Activated T-helper 9 cell treated with anti-CD3 and anti-CD28 coated beads, Interleukin-2, amount 50 U/mL, for 16 hours (primary cell): ENCODE measurements at places on chromosomes 7 and 10.

GRCh38 chr10:86730227-86730626 is 26.2 kb upstream of the BMPR1A start:
- no peak for DNase-seq

GRCh38 chr10:72832701-72833100 is 60.8 kb upstream of the OIT3 start:
- no peak for DNase-seq

DNA sequence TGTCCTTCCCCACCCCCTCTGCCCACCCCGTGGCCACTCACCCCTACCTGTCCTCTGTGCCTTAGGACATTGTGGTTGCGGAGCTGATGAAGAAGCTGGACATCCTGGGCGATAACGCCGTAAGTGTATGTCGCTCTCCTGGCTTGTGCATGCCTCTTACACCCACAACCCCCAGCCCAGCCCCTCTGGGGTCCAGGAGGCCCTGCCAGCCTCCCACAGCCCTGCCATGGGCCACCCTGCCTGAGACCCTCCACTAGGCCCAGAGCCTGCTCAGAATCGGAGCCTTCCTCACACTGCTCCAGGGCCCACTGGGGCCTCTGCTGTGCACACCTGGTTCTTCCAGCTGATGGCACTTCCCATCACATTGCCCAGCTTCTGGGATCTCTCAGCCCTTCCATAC is 36.8 kb upstream of the DPYSL4 start:
- DNase-seq: no peak

DNA sequence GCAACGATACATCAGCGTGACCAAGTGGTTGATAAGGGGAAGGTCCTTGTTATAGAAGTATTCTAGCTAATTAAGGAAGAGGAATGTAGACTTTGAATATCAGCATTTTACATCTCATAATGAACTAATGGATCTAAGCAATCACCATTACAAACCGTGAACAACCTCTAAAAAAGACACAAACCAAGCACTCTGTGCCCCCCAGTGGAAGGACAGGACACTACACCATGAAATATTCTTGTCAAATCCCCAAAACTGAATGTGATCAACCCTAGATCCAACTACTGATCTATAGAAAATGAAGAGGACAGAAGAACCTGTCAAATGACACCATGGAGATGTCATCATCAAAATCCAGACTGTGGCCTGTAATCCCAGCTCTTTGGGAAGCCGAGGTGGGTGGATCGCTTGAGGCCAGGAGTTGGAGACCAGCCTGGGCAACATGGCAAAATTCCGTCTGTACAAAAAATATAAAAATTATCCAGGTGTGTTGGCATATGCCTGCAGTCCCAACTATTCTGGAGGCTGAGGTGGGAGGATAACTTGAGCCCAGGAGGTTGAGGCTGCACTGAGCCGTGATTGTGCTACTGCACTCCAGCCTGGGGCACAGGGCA is 111.3 kb upstream of the CARD11 start:
- DNase-seq: peak; percentile 33

- no peak for DNase-seq
Measured at GRCh38 chr10:131006458-131007256, 304.9 kb downstream of the TCERG1L start.

GRCh38 chr10:102235598-102235920 is 5.8 kb downstream of the PITX3 start:
- DNase-seq: no peak

- DNase-seq: no peak
Measured at GRCh38 chr7:81138870-81139269, 220.0 kb upstream of the SEMA3C start.

GRCh38 chr10:18312374-18313139 is 172.3 kb downstream of the CACNB2 start:
- DNase-seq: no peak

DNA sequence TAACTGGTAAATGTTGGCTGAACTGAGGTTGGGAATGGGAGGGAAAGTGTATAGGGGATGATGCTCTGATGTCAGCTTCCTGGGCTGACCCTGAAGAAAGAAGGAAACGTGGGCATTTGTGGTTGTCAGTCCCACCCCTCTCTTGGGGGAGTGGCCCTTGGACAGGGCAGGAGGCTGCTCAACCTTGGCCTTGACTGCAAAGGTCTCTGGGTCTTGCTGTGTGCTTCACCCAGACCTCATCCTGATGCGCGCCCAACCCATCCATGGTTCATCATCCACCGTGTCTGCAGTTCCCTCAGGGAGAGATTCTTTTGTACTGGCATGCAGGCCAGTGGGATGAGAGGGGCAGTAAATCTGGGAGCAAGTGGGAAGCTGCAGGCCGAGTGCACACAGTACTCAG is 4.7 kb upstream of the ZYX start:
- DNase-seq: no peak

- no peak for DNase-seq
Measured at GRCh38 chr10:35194471-35194870, 67.8 kb downstream of the CREM start.

DNA sequence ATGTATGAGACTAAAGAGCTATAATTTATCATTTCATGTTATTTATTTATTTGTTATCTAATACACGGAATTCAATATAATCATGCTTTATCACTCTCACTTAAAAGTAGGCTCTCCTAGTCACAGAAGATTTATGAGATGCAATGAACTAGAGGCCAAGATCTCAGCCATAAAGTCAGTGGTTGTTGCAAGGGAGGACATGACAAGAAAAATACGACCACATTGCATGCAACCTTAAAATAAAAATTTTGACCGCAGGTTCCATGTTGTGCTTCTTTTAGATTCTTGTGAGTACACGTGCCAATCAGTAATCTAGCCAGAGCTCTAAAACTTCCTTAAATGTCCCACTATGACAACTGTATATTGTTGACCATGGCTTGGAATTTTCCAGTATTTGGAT is 75.9 kb upstream of the SP8 start:
- DNase-seq: no peak

GRCh38 chr7:108059526-108059925 is 56.6 kb upstream of the LAMB1 start:
- DNase-seq: no peak

- DNase-seq: no peak
Measured at GRCh38 chr7:129047761-129048160, 7.2 kb downstream of the TNPO3 start.

GRCh38 chr7:116239434-116239833 is 29.1 kb downstream of the TES start:
- no peak for DNase-seq

DNA sequence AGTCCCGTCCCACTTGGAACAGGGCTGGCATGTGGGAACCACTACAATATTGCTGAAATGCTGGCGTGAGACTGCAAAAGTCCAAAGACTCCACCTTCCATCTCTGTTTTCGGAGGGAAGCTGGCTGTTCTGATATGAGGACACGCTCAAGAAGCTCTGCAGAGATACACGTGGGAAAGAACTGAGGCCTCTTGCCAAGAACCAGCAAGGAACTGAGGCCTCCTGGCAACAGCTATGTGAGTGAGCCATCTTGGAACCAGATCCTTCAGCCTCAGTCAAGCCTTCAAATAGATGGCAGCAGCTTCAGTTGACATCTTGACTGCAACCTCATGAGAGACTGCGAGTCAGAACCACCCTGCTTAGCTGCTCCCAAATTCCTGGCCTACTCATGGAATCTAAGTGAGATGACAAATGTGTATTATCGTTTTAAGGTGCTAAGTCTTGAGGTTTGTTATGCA is 30.8 kb downstream of the SGMS1 start:
- no peak for DNase-seq

DNA sequence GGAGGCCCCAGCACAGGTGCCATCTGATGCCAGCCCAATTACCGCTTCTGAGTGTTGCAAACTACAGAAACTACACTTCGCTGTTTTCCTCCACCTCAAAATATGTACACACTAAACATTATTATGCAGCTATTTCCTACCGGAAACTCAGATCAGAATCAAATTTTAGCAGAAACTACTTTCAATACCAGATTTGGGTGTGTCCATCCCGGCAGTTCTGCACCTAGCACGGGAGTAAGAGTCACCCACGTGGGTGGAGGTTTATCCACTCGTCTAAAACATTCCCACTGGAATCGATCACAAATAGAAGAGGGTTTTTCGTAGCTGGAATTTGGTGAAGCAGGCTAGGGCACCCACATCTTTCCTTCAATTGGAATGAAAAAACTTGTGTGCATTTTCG is 214.4 kb upstream of the PRKCQ start:
- no peak for DNase-seq

DNA sequence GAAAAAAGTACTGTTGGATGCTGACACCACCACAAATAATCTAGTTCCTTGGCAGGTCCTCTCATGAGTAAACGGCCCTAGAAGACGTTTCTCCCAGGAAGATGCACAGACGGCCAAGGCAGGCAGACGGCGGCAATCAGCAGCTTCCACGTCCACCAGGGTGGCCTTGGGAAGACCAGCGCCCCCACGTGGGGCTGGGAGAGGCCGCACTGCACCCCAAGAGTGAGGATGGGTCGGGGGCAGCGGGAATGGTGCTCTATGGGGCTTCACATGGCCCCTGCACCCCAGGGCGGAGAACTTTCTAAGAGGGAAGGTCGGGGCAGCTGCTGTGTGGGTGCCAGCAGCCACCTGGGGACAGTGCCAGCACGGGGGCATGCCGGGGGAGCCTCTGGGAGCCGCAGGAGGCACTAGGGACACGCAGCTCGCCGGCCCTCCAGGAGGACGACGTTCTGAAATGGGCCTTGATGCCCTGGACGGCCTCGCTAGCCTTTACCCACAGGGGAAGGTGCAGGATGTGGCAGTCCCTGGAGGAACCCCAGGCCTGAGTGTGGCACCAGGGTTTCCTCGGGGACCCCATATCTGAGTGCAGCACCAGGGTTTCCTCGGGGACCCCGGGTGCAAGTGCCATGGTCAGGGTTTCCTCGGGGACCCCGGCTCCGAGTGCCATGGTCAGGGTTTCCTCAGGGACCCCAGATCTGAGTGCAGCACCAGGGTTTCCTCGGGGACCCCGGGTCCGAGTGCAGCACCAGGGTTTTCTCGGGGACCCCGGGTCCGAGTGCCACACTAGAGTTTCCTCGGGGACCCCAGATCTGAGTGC is 539.9 kb downstream of the DNAJB6 start:
- no peak for DNase-seq

DNA sequence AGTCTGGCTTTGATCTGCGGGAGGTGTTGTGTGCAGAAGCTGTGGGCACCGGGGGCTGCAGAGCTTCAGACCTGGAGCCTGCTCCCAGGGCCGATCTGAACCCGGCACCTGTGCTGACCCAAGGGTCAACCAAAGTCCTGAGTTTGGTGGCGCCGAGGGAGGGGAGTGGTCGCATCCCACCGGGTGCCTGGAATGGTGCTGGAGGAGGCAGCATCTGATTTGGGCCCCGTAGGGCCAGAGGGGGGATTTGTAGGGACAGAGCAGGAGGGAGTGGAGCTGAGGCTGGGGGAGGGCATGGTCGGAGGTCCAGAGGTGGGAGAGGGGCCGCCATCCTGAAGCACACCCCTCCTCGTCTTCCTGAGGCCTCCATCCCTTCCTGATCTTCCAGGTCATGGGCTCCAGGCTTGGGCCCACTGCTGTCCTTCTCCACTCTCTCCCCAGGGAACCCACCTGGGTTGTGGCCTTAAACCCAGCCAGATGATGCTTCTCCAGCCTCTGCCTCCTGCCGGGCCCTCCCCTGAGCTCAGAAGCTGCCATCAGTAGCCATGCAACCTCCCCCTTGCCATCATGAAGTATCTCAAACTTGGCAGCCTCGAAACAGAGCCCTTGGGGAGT is 112.9 kb downstream of the LHPP start:
- no peak for DNase-seq

GRCh38 chr10:132564249-132564605 is 26.6 kb downstream of the INPP5A start:
- no peak for DNase-seq

DNA sequence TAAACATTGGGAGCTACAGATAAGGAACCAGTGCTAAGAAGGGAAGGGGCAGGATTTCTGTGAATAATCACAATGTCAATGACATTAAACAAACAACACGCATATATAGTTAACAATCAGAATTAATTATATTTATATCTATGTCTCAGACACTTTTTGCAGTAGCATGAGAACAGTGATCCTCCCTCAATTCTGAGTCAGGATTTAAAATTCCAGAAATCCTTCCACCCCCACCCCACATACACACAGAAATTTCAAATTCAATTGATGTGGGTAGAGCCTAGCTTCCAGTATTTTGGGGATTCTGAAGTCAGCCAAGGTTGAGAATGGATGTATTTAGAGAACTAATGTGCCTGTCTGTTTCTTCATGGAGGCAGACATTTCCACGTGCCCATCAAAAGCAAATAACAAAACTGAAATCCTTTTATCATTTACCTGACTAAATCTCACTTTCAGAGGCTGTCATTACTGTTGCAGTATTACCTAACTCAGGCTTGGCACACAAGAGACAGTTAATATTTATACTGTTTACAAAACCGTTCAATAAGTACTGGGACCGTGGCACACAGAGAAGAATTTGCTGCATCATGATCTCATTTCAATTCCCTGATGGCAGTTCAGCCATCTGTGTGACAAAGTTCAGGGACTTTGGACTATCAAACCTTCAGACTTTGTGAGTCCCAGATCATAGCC is 116.6 kb upstream of the PALS2 start:
- no peak for DNase-seq

- DNase-seq: no peak
Measured at GRCh38 chr7:74464931-74465886, 11.5 kb downstream of the GTF2IRD1 start.

- DNase-seq: no peak
Measured at GRCh38 chr10:74743401-74743800, 83.0 kb upstream of the KAT6B start.

GRCh38 chr10:68334672-68335467 is 2.1 kb upstream of the PBLD start:
- DNase-seq: no peak

GRCh38 chr7:6392712-6393666 is 54.8 kb downstream of the DAGLB start:
- no peak for DNase-seq

- DNase-seq: no peak
Measured at GRCh38 chr7:114660126-114660486, 245.5 kb downstream of the FOXP2 start.

DNA sequence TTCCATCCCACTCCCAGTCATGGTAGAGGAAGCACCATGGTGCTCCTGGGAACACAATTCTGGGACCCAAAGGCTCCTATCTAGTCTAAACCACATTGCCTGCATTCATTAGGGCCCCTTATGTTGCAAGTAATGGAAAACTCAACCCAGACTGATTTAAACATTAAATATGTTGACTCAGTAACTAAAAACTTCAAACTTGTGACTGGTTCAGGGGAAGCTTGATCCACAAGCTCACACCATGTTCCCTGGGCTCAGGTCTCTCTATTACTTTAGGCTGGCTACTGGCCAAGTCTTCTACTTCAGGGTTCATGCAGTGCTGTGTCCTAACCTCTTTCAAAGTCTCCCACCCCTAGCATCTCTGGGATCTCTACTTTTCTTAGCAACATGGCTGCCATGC is 13.1 kb downstream of the WNT16 start:
- no peak for DNase-seq

DNA sequence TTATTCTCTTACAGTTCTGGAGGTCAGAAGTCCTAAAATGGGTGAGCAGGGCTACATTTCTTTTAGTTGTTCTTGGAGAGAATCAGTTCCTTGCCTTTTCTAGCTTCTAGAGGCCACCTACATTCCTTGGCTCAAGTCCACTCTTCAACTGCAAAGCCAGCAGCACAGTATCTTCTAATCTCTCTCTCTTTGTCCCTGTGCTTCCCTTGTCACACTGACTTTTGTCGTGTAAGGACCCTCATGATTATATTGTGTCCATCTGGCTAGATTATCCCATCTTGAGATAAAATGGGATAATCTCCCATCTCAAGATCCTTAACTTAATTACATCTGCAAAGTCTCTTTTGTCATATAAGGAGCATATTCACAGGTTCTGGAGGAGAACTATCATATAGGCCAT is 359.0 kb downstream of the ADRA2A start:
- no peak for DNase-seq
